Right lung (tissue), 10 donors: ENCODE measurements at places on chromosomes 12 and 14. TPM values are rescaled to one million over a fixed set of nuclear protein-coding genes. Genes with fewer than 3 reads are reported as not detected.
A peak's percentile ranks its signal among the peaks of the same experiment; 100 is the strongest.

Gene RERG
- 18.3 TPM for polyA plus RNA-seq

Gene ADAM21
- polyA plus RNA-seq: 1.0 TPM

Gene MAP3K9
- polyA plus RNA-seq: 5.4 TPM

Gene PAX9
- polyA plus RNA-seq: 0.59 TPM

Gene ARMH4
- 15.5 TPM for polyA plus RNA-seq

Gene B3GNT4
- polyA plus RNA-seq: 0.74 TPM

Gene PTPRB
- polyA plus RNA-seq: 21.9 TPM

Gene TNFAIP2
- 41.7 TPM for polyA plus RNA-seq

Gene KRT71
- polyA plus RNA-seq: 0.12 TPM

Gene PCK2
- 17.0 TPM for polyA plus RNA-seq

Gene RNF212B
- 1.6 TPM for polyA plus RNA-seq

Gene RPL10L
- not detected for polyA plus RNA-seq

Gene HOXC9
- polyA plus RNA-seq: 2.1 TPM

Gene REP15
- 3.3 TPM for polyA plus RNA-seq

- DNase-seq: no peak
Measured at GRCh38 chr14:95896498-95897135, 20.0 kb downstream of the TUNAR start.

GRCh38 chr12:93429448-93429847, 12.3 kb downstream of the UBE2N start:
- no peak for DNase-seq

DNA sequence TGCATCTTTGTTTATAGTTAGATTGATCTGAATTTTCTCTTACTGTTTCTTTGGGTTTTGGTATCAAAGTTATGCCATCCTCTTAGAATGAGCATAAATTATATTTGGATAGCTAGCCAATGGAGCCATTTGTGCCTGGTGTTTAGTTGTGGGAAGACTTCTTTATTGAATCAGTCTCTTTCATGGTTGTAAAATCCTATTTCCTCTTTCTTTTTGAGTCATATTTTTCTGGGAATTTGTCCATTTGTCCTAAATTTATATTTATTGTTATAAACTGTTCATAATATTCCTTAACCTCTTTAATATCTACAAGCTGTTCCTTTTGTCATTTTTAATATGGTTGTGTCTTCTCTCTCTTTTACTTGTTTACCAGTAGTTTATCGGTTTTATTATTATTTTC, 462.5 kb downstream of the AEBP2 start:
- DNase-seq: no peak

DNA sequence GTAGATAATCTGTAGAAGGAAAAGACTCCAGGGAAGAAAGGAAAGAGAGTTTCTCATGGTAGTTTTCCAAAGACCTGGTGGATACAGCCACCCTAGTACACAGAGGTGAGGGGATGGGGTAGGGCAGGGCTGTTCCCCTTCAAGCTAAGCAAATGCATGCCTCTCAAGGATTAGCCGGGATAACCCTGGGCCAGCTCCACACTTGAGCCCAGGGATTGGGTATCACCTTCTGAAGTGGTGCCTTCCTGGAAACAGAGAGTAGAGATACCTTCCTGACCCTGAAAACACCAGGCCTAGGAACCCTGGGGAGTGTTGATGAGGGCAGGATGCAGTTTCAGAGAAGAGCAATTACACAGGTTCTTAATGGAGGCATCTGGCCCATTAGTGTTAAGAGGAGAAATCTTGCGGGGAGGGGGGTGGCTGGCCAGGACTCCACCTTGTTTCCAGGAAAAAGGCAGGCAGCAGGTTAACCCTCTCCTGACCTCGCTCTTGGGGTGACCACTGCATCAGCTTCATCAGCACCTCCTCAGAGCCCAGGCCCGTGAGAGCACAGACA, 106.9 kb upstream of the TMEM233 start:
- DNase-seq: no peak

GRCh38 chr12:95838125-95838524, 20.6 kb upstream of the SNRPF start:
- no peak for DNase-seq

DNA sequence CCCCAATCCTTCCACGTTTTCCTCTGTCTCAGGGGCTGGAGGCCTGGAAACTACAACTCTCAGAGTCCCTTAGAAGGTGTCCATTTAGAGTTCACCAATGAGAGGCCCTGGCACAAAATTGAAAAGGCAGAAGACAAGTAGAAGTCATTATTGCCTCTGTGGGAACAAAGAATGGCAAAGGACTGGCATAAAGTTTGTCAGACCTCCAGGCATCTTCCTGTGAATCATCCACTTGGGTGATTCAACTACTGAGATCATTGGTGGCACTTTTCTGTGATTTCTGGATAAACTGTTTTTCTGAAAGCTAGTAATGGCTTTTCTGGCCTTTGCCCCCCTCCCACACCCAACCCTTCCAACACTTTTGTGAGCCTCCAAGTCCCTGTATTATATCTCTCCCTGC, 42.6 kb upstream of the C12orf42 start:
- no peak for DNase-seq

DNA sequence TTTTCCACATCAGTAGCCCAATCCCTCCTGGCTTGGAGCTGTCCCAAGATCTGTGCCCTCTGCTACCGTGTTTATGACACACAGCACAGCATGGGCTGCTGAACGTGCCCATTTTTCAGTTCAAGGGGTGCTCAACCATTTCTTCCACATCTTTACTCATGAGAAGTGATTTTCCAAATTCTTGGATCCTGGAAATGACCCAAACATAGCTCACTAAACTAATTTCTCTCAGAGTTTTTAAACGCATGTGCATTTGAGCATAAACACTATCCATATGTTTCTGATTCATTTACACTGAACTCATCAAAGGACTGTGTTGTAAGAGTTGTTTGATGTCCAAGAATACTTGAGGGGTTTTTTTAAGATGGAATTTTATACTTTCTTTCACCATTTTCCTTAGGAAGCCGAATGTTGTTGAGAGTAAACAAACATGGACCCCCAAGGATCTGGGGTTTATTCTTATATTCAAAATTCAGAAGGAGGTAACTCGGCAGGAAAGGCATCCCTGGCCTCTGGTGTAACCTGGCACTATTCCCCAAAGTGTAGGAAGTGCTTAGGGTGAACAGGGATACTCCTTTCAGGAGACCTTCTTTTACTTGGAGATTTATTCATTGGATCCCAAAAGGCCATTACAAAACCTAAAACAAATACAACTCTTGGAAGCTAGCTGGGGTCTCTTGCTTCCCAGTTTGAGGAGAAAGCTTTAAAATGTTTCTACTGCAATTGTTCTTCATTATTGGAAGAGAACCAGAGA, 215.0 kb downstream of the BMP4 start:
- DNase-seq: peak; percentile 63

DNA sequence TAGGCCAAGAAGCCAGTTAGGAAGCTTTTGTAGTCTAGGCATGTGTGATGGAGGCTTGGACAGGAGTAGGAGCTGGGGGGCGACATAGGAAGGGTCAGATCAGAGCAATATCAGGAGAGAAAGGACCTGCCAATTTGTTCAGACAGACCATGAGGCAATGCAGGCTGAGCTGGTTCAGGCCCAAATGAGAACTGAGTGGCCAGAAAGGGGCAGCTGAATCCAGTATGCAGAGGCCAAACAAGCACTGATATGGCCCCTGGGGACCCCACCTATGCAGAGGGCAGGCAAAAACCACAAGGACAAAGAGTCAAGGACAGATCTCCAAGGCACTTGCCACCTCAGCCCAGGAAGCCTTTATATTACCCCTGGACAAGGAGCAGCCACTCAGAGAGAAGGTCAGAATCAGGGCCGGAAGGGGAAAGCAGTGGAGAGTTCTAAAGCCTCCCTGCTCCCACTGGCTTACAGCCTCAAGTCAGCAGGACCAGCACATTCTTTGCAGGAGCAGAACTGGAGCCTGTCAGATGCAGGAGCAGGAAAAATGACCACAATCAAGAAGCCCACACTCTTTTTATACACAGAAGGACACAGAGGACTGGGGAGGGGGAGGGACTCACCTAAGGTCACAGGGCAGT, 37.2 kb downstream of the CLMN start:
- no peak for DNase-seq

DNA sequence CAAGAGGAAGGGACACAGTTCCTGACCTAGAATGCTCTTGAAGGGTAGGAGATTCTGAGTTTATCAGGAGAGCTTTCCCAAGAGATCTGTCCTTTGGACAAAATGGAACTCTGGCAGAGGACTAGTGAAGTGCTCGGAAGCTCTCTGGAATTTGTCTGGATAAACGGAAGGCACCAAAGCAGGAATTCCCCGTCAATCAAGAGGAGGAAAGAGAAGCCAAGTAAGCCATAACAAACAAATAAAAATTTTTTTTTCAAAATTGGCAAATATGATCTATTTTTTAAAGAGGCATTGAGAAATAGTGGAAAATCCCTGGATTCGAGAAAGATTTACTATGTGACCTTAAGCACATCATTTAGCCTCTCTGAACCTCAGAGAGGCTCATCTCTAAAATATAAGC, 99.2 kb downstream of the GRIN2B start:
- no peak for DNase-seq

DNA sequence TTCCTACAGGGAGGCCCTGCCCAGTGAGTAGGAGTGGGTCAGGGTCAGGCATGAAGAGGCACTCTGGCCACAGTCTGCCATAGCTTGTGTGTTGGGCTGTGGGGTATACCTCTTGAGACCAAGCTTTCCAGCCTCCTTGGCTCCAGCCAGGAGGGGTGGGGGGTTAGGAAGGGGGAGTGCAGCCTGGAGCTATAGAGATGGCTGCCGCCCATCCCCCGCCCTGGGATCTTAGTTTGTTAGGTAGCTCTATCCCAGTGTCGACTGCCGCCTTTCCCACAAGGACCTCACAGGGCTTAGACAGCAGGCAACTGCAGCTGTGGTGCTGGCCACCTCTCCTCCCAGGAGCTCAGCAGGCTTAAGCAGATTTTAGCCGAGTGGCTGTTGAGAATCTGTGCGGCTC, 216.4 kb downstream of the PLCZ1 start:
- DNase-seq: no peak

DNA sequence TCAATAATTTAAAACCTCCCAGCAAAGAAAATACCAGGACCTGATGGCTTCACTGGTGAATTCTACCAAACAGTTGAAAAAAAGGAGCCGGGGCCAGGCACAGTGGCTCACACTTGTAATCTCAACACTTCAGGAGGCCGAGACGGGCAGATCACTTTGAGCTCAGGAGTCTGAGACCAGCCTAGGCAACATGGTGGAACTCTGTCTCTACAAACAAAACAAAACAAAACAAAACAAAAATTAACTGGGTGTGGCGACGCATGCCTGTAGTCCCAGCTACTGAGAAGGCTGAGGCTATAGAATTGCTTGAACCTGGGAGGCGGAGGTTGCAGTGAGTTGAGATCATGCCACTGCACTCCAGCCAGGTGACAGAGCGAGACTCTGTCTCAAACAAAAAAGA, 13.7 kb upstream of the TROAP start:
- DNase-seq: no peak

DNA sequence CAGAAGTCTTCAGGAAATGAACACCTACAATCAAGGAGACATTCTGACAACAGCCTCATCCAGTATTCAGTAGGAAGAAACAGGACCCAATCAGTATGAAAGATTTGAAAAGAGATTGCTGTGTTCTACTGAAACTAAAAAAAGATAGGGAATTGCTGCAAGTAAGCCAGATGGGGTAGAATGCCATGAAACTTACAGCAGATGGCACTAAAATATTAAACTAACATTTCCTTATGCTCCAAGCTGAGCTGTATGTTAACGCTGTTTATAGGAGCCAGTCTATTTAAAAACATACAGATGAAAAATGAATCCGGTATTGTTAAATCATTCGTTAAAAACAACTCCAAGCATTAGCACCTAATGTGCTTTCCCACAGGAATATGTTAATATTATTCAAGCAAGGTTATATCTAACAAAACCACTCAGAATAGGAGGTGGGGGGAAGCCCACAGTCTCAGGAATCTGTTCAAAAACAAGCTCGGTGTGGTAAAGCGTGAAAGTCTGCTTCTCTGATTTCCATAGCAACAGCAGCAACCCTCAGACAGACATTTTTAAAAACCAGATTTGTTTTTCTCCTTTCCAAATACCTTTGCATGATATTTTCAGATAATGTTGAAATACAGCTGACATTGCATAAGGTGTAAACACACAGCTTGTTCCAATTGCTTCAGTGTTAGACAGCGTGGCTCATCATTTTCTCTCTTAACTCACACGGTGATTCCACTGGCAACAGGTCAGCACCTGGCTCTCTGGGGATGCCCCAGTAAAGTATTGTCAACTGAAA, 131.4 kb upstream of the CCDC175 start:
- DNase-seq: no peak

- DNase-seq: no peak
Measured at GRCh38 chr14:69017706-69018105, 38.6 kb upstream of the ACTN1 start.

- no peak for DNase-seq
Measured at GRCh38 chr12:68169213-68169889, 9.8 kb upstream of the IFNG start.

- DNase-seq: no peak
Measured at GRCh38 chr12:67647181-67647798, 1.3 kb upstream of the DYRK2 start.

- DNase-seq: no peak
Measured at GRCh38 chr14:100865682-100866591, 37.6 kb downstream of the RTL1 start.

GRCh38 chr12:6551063-6551461, 4.8 kb downstream of the IFFO1 start:
- no peak for DNase-seq
